K562 (cell line): ENCODE measurements at places on chromosomes 7 and 10. TPM values are rescaled to one million over a fixed set of nuclear protein-coding genes. Genes with fewer than 3 reads are reported as not detected.
A peak's percentile ranks its signal among the peaks of the same experiment; 100 is the strongest.

CYP3A7 gene
- not detected in 2 replicates for total RNA-seq

TMEM270 gene
- total RNA-seq = not detected in 2 replicates

PPP1R3A gene
- 0.07 TPM in 1 of 2 replicates, not detected in the other for total RNA-seq

IRF5 gene
- 0.04 and 0.20 TPM in 2 replicates for total RNA-seq

HOGA1 gene
- total RNA-seq = not detected in 2 replicates

SLC26A5 gene
- total RNA-seq = not detected in 2 replicates

CRHR2 gene
- total RNA-seq = not detected in 2 replicates

DNA sequence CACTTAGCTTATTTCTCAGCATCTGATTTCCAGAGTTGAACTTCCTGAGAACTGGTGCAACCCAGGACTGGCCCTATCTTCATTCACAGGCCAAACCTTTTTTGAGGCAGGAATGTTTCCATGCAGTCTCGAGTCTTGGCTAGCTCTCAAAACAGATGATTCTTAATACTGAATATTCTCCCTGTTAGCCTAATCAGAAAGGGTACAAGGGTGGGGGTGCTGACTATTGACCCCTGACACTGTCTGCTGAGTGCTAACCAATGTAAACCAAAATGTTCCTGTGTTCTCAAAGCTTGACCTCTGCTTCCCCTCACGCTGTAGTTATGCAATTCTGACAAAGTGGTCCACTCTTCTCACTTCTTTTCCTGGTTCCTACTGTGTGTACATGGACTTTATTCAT, 25.3 kb downstream of the VWDE start:
- no peak for DNase-seq
- H3K27me3 ChIP-seq = no peaks in the 10 kb centered on the region
- H3K4me3 ChIP-seq = no peak overlapping the region
- H3K4me1 ChIP-seq = no peaks in the 10 kb centered on the region
- peaks cover 85% of the 10 kb centered on the region for H3K36me3 ChIP-seq

DNA sequence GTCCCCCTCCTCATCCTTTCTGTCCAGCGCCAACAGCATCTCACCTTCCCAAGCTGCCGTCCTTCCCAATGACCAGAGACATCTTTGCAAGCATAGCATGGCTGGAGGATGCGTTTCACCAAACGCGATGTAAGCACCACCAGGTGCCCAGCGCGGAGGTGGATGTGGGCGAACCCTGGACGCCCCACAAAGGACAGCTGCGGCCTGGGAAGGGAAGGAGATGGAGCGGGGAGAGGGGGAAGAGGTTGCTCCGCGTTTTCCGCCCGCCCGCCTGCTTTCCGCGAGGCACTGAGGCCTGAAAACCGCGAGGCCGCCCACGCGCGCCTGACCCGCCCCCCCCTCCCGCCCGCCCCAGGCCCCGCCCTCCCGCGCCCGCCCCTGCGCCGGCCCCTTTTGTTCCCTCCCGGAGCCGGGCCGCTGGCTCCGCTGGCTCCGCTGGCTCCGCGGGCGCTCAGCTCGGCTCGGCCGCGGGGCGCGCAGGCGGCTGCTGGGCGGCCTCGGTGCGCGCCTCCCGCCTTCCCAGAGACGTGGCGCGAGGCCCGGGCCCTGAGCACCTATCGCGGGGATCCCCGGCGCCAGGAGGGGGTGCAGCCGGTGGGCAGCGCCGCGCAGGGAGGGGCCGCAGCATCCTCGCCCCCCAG, at the start of gene CLIP2:
CLIP2 (plus strand) TSS at position 390 of the 641 bp plus-strand sequence. CDS start 28,140 bp downstream, outside the sequence.
- no peaks in the 10 kb centered on the region for H3K36me3 ChIP-seq
- DNase-seq = peak; percentile 98
- peaks cover 34% of the 10 kb centered on the region for H3K4me1 ChIP-seq
- peak within 1 kb of the TSS; percentile 51 for H3K4me3 ChIP-seq
- H3K27ac ChIP-seq = peak within 1 kb of the TSS; percentile 48; the same call in 1 of the 3 replicates

- DNase-seq = no peak
- H3K4me1 ChIP-seq = peaks cover 19% of the 10 kb centered on the region
- H3K4me3 ChIP-seq = no peak overlapping the region
- no peaks in the 10 kb centered on the region for H3K36me3 ChIP-seq
Observed at GRCh38 chr10:119248681-119249080, 41.3 kb downstream of the GRK5 start.

DNA sequence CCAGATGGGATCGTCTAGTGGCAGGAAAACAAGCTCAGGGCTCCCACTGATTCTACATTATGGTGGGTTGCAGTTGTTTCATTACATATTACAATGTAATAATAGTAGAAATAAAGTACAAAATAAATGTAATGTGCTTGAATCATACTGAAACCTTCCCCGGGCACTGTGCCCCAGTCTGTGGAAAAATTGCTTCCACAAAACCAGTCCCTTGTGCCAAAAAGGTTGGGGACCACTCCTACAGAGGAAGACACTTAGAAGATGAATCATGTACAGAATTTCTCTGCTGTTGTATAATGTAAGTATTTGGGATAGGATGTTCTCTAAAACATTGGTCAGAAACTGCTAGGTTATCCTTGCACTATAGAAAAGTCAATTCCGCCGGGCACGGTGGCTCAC, 11.3 kb upstream of the PHYH start:
- no peaks in the 10 kb centered on the region for H3K27me3 ChIP-seq
- no peaks in the 10 kb centered on the region for H3K36me3 ChIP-seq
- no peaks in the 10 kb centered on the region for H3K4me1 ChIP-seq
- DNase-seq = no peak
- H3K4me3 ChIP-seq = no peak overlapping the region

GRCh38 chr7:45187089-45187945, 29.7 kb downstream of the RAMP3 start:
- peaks cover 19% of the 10 kb centered on the region; the same call in 2 of the 3 replicates for H3K27me3 ChIP-seq
- H3K4me3 ChIP-seq = no peak overlapping the region
- DNase-seq = no peak
- H3K27ac ChIP-seq = no peak overlapping the region
- no peaks in the 10 kb centered on the region for H3K36me3 ChIP-seq

DNA sequence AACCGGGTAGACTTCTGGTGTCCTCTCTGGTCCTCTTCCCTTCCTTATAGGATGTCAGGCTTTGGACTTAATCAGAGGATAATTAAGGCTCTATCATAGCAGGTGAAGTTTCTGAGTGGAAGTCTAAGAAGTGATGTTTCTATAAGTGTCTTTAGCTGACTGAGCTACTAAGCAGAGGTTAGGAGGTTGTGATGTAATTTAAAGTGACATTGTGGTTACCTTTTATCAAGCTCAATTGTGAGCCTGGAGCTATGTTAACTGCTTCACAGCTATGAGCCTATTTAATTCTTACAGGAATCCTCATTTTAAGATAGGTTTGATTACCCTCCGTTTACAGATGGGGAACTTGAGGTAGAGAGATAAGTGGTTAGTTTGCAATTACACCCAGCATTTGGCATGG, 365.1 kb downstream of the AUTS2 start:
- no peak overlapping the region for H3K4me3 ChIP-seq
- H3K27me3 ChIP-seq = no peaks in the 10 kb centered on the region
- no peaks in the 10 kb centered on the region for H3K4me1 ChIP-seq
- no peaks in the 10 kb centered on the region for H3K36me3 ChIP-seq
- H3K27ac ChIP-seq = no peak overlapping the region

DNA sequence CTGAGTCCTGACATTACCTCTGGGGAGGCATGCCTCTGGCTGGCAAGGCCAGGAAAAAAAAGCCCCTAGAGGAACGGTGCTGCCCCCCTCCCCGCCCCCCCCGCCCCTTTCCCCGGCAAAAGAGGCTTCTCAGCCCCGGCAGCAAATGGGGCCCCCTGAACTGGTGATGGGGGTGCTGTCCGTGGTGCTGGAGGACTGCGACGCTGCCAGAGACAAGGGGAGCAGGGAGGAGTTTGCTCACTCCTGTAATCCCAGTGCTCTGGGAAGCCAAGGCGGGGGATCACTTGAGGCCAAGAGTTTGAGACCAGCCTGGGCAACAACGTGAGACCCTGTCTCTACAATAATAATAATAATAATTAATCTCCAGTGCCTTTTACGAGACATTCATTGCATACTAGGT, 23.7 kb downstream of the SRRM3 start:
- H3K27me3 ChIP-seq = peaks cover 9% of the 10 kb centered on the region; the same call in 2 of the 3 replicates
- no peak overlapping the region for H3K27ac ChIP-seq
- peak; percentile 76 for DNase-seq
- H3K36me3 ChIP-seq = no peaks in the 10 kb centered on the region
- H3K4me3 ChIP-seq = no peak overlapping the region

- H3K27me3 ChIP-seq = no peaks in the 10 kb centered on the region
- H3K4me3 ChIP-seq = no peak overlapping the region
- no peak for DNase-seq
Observed at GRCh38 chr7:15848362-15848761, 161.9 kb upstream of the MEOX2 start.

- no peak overlapping the region for H3K27ac ChIP-seq
- H3K4me1 ChIP-seq = no peaks in the 10 kb centered on the region
- no peak for DNase-seq
- H3K4me3 ChIP-seq = no peak overlapping the region
- H3K36me3 ChIP-seq = no peaks in the 10 kb centered on the region
- peaks cover 22% of the 10 kb centered on the region for H3K27me3 ChIP-seq
Observed at GRCh38 chr10:74766501-74766900, 59.9 kb upstream of the KAT6B start.

DNA sequence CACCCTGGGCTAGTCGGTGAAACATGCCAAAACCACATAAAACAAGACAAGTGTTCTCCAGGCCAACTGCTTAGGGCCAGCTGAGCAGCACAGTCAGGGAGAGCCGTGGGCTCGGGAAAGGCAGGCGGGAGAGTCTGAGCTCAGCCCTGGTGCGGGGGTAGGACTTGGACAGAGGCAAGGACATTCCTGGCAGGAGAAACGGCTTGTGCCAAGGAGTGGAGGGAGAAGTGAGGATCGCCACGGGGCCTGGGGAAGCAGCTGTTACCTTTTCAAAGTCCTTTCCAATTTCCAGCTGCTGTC, 4.2 kb downstream of the ELN start:
- DNase-seq = no peak
- H3K4me1 ChIP-seq = no peaks in the 10 kb centered on the region

DNA sequence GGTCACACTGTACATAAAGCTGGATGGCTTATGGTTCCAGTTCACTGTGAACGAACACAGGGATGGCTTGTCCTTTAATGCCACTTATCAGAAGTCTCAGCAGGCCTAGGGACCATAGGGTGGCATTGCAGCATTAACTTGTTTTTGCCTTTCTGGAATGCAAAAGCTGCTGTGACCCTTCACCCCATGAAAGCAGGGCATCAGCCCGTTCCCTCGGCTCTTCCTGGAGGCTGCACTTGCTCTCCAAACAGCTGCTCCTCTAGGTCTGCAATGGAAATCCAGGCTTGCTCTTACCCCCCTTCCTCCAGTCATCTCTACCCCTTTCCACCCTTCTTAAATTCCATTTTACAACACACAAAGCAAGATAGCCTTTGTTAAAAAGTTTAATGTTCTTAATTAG, 17.9 kb upstream of the NEUROD6 start:
- no peaks in the 10 kb centered on the region for H3K4me1 ChIP-seq
- H3K36me3 ChIP-seq = no peaks in the 10 kb centered on the region
- H3K27ac ChIP-seq = no peak overlapping the region
